A549 treated with CORT108297 at 1 μM for 4 hours (cell line): ENCODE measurements at places on chromosomes 1 and 21. TPM values are rescaled to one million over a fixed set of nuclear protein-coding genes. Genes with fewer than 3 reads are reported as not detected.

VCAM1 gene
- total RNA-seq: 0.02 to 0.08 TPM (median 0.05 TPM) in 5 replicates

SCYL3 gene
- 2.6 to 3.9 TPM (median 3.4 TPM) in 5 replicates for total RNA-seq

MNDA gene
- not detected in 5 replicates for total RNA-seq

IFNLR1 gene
- total RNA-seq: 0.80 to 1.3 TPM (median 0.99 TPM) in 5 replicates

CALML6 gene
- total RNA-seq: 0.15 to 0.39 TPM (median 0.24 TPM) in 5 replicates

GLIS1 gene
- 0.05 to 0.08 TPM (median 0.07 TPM) in 3 of 5 replicates, not detected in the others for total RNA-seq

FAM72B gene
- total RNA-seq: 6.0 to 8.0 TPM (median 6.8 TPM) in 5 replicates

S100A14 gene
- 0.30 to 0.71 TPM (median 0.40 TPM) in 5 replicates for total RNA-seq

CASQ1 gene
- not detected in 5 replicates for total RNA-seq

SLC9C2 gene
- not detected in 5 replicates for total RNA-seq

RHBDL2 gene
- total RNA-seq: 2.5 to 2.7 TPM (median 2.5 TPM) in 5 replicates

FOXD2 gene
- 0.32 to 0.60 TPM (median 0.49 TPM) in 5 replicates for total RNA-seq

WARS2 gene
- total RNA-seq: 4.8 to 6.1 TPM (median 5.8 TPM) in 5 replicates

CAMK2N1 gene
- total RNA-seq: 36.9 to 49.6 TPM (median 45.4 TPM) in 5 replicates

AADACL3 gene
- not detected in 5 replicates for total RNA-seq

SH2D2A gene
- 2.8 to 5.1 TPM (median 3.9 TPM) in 5 replicates for total RNA-seq

NR5A2 gene
- total RNA-seq: 3.7 to 5.3 TPM (median 5.0 TPM) in 5 replicates

MPL gene
- 0.14 TPM in 1 of 5 replicates, not detected in the others for total RNA-seq

ANGPTL3 gene
- total RNA-seq: not detected in 5 replicates

PRDM2 gene
- total RNA-seq: 6.8 to 9.3 TPM (median 8.1 TPM) in 5 replicates

METTL18 gene
- 4.9 to 7.8 TPM (median 5.6 TPM) in 5 replicates for total RNA-seq

CACNA1S gene
- 0.01 TPM in 1 of 5 replicates, not detected in the others for total RNA-seq

PPFIA4 gene
- 0.33 to 0.52 TPM (median 0.44 TPM) in 5 replicates for total RNA-seq

SKI gene
- total RNA-seq: 19.2 to 25.3 TPM (median 23.3 TPM) in 5 replicates
